ENCODE measurements at places on chromosomes 2 and 18.

- DNase-seq = no peak
Observed at GRCh38 chr2:111676291-111676822, 207.6 kb downstream of the ANAPC1 start.

DNA sequence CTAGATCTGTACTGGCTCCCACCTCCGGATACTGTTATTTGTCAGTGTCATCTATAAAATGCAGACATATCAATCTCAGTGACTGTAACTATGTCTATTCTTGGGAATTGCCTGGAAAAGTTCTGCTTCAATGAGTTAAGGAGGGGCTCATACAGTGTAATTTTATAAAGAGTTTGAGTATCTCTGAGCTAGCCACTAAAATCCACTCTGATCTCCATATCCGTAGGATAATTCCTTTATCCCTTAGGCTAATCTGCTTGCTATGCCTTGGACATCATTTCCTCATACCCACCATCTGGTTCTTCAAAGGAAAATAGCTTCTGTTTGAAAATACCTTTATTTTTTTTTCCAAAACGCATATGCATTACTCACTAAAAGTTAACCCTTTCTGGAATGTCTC, 863.2 kb downstream of the SUCLG1 start:
- no peak for DNase-seq

DNA sequence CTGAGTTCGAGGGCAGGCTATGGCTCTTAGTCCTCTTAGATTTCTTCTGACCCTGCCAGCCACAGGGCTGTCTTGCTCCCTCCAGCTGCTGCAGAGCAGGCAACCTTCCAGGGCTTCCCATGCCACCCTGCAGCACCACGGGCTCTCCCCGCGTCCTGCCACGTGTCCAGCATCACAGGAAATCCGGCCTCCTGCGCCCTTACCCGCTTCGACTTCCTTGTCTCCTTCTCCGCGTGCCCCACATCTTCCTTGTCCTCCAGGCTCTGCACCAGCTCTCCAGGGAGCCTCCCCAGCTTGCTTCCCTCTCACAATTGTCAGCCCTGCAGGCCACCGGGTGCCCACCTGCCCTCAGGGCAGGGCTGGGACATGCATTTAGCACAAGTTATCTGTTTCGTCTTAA, 253.5 kb downstream of the DCDC2C start:
- no peak for DNase-seq

DNA sequence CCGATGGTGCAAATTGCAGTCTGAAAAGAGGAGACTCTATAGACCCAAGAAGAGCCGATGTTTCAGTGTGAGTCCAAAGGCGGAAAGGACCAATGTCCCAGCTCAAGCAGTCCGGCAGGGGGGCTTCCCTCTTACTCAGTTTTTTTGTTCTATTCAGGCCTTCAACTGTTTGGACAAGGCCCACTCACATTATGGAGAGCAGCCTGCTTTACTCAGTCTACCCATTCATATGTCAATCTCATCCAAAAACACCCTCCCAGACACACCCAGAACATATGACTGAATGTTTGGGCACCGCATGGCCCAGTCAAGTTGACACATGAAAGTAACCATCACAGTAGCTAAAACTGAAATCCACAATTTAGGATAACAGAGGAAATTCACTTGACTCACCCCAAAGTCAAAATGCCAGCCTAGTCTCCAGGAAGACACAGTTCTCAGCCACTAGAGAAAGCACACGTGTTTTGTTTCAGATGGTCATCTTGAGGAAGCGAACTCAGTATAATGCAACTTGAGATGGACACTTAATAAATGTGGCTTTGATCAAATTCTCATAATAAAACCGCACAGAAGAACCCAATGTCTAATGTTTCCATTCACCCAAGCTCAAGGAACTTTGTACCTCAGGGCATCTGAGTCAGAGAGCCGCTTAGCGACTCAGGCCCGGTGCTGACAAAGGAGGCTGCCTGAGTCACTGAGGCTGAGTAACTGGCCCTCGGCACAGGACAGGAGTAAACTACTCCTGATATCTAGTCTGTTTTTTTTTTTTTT, 2.4 kb downstream of the FHL2 start:
- no peak for DNase-seq

- no peak for DNase-seq
Observed at GRCh38 chr18:37107748-37108522, 279.0 kb downstream of the KIAA1328 start.

DNA sequence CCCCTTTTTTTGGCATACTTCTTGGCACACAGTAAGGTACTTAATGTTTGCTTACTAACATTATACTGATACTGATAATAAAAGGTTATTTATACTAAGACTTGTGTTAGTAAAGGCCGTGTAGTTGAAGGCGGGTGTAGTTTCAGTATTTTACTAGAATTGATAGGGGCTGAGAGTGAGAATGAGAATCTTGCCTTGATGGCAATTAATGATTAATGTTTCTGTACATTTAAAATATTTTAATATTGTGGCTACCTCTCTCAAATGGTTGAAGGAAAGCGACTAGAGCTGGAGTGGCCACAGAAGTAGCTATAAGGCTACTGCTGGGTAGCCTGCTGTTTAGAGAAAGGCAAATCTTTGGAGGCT, 29.3 kb downstream of the PELI1 start:
- DNase-seq = no peak

- DNase-seq = no peak
Observed at GRCh38 chr2:127172306-127172705, 47.8 kb downstream of the CYP27C1 start.

- DNase-seq = no peak
Observed at GRCh38 chr2:79935771-79936657, 368.5 kb downstream of the LRRTM1 start.

DNA sequence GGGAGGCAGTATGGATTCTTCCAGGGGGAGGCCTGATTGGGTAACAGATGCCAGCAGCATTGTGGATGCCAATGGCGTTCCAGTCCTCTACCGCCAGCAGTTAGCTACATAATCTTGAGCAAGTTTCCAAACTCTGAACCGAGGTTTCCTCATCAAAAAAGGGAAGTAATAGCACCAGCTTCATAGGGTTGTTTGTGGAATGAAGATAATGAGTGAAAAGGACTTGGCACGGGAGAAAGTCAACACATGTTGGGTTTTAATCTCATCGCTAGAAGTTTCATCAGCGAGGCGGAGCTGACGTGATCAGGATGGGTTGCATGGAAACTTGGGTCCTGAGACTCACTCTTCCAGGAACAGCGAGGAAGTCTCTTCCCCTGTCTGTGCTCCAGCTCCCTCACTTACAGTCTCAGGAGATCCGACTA, 266.7 kb downstream of the SH3BP4 start:
- DNase-seq = no peak

- DNase-seq = no peak
Observed at GRCh38 chr2:69685321-69686048, 41.9 kb upstream of the AAK1 start.

DNA sequence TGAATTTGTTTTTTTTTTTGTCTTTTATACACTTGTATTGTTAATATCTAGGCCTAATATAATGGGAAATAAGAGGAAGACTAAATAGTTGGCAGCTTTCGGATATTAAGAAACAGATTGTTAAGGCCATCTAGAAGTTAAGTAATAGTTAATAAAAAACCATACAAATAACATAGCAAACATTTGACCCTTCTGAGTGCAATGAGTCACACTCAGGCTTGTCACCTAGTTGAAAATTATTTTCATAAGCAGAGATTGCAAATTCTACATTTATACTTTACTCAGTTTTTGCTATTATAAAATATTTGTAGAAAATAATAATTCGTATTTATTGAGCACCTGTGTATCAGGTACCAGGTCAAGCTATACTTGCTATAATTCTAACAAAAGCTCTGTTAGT, 2.4 kb downstream of the NUP35 start:
- DNase-seq = no peak

- DNase-seq = no peak
Observed at GRCh38 chr2:217662984-217663602, 339.7 kb downstream of the TNS1 start.

- peak; percentile 14 for DNase-seq
Observed at GRCh38 chr2:174682007-174682577, 82.2 kb downstream of the CHRNA1 start.

DNA sequence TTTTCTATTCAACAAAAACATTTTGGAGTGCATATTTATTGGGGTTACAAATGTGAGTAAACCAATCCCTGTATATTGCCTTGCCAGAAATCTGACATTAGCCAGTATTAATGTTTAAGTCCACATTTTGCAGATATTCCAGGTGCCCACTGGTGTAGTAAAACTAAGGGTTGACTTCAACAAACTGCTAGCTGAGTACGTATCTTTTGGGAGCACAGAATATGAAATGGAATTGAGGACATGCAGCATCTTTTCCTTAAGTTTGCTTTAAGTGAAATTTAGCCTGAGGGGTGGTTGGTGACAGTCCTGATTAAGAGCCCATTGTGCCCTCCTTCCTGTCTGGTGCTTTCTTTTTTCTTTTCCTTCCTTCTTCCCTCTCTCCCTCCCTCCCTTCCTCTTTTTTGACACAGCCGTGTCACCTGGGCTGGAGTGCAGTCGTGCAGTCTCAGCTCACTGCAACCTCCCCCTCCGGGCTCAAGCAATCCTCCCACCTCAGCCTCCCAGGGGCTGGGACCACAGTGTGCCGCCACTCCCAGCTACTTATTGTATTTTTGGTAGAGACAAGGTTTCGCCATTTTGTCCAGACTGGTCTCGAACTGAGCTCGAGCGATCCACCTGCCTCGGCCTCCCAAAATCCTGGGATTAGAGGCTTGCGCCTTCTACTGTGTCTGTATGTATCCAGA, 1.6 kb downstream of the NUP35 start:
- no peak for DNase-seq

DNA sequence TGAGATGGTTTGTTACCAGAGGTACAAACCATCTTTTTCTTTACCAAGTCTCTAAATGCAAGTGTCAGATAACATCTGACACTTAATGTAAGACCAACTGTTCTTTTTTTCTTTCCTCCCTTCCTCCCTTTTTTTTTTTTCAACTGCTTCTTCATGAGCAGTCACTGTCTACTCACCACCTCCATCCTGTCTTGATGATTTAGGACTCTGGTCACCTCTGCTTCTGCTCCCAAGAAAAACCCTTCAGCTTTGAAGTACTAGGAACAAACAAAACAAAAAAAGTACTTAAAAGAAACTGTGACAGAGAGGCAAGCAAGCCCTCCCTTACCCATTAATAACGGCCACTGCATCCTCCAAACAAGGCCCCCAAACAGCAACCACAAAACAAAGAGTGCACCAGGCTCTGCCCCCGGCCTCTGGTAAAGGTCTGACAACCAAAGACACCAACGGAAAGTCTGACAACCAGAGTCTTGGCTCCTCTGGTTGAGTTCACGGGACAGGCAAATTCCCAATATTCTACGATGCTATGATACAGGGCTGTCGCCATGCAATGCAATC, 141.0 kb downstream of the ARL4C start:
- DNase-seq = no peak

GRCh38 chr18:22936515-22936914, 3.4 kb downstream of the RBBP8 start:
- DNase-seq = no peak

- no peak for DNase-seq
Observed at GRCh38 chr2:240355001-240355891, 80.2 kb upstream of the GPC1 start.

DNA sequence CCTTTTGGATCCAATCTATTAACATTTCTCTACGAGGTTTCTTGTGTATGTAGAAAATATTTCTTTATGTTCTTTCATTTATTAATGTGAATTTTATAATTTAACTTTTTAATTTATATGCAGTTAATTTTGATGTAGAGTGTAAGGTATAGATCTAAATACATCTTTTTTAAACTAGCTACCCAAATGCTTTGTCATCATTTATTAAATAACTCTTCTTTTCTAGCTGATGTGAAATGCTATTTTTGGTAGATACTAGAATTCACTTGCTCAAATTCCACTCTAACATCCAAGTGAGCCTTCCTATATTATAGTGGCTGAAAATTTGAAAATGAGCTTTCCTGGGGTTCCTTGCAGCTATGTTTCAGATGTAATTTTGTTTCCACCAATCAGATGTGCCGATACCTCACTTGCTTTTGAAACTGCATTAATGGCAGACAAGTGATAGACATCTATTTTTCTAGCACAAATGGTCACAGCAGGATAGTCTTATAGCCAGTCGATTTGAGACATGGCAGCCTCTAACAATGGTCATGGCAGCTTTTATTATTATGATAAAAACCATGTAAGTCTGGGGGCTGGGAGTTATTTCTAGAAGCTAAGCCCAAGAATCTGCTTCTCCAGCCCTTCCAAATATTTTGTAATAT, 10.9 kb upstream of the ICOS start:
- no peak for DNase-seq

- DNase-seq = no peak
Observed at GRCh38 chr2:240604939-240605716, 18.6 kb downstream of the CAPN10 start.

DNA sequence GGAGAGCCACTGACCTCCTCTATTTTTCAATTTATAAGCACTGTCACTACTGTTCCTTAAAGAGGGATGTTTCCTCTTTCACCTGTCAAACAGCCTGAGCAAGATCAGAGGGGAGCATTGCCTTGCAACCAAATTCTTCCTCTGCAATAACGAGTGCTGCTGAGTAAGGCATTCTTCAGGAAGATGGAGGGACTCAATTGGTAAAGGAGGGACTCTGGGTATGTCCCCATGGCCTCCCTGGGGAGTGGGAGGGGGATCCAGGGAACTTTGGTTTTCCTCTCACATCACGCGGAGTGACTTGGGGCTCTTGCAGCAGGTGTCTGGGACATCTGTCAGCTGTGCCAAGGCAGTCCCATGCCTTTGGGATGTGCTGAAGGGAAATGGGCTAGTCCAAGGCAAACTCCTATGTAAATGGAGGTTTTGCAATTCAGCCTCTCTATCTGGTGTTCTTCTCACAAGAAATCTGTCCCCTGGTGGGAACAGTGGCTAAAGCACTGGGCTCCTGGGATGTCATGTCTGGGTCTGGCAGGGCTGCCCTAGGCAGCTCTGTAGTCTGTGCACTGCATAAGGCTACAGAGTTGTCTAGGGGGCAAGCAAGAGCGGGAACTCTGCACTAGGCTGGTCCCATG, 14.4 kb upstream of the HES6 start:
- DNase-seq = no peak

- DNase-seq = no peak
Observed at GRCh38 chr2:97950329-97951154, 45.2 kb downstream of the TMEM131 start.

GRCh38 chr18:75533209-75533608, 105.7 kb upstream of the SMIM21 start:
- no peak for DNase-seq

DNA sequence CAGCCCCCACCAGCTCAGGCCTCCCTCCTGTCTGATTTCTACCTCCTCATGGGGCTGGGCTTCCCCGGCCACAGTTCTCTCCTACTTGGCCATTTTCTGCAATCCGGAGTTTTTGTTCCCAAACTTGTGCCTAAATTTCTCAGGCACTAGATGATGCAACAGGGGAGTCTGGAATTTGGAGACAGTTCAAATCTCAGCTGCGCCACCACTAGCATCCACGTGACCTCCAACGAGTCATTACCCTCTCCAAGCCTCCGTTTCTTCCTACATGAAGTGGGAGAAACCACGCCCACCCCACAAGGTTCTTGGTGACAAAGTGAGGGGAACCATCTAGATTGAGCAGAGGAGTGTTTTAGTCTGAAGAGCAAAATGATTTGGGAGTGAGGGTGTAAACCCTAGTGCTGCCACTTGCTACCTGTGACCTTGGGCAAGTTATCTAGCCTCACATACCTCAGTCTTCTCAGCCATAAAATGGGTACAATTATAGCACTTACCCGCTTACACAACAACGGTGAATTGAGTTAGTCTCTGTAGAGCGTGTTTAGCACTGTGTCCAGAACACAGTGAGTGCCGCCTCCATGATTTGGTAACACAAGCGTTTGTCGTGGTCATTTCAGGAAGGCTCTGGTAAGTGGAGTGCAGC, 61.4 kb upstream of the ASAP2 start:
- no peak for DNase-seq

GRCh38 chr18:3972291-3972930, 482.7 kb downstream of the DLGAP1 start:
- no peak for DNase-seq
